AG08395 (cell line): ENCODE measurements at places on chromosomes 2 and 18.
A peak's percentile ranks its signal among the peaks of the same experiment; 100 is the strongest.

- peak; percentile 24 for DNase-seq
Observed at GRCh38 chr2:96267159-96267971, 1.3 kb downstream of the CIAO1 start.

DNA sequence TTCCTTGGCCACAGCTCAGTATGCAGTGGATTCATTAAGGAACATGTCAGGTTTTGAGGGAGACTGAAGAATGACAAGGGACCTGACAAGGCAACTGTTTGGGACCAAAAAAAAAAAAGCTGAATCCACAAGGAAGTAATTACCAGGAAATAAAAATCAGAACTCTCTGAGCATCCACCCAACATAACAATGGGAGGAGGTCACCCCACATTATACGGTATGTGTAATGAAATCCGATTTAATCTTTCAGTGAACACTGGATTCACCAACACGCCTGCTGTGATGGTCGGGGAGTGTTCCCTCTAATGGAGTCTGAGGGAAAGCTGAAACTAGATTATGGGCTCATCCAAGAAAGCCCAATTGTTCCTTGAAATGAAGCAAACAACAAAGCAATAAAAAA is 329.3 kb downstream of the ETAA1 start:
- DNase-seq = no peak

DNA sequence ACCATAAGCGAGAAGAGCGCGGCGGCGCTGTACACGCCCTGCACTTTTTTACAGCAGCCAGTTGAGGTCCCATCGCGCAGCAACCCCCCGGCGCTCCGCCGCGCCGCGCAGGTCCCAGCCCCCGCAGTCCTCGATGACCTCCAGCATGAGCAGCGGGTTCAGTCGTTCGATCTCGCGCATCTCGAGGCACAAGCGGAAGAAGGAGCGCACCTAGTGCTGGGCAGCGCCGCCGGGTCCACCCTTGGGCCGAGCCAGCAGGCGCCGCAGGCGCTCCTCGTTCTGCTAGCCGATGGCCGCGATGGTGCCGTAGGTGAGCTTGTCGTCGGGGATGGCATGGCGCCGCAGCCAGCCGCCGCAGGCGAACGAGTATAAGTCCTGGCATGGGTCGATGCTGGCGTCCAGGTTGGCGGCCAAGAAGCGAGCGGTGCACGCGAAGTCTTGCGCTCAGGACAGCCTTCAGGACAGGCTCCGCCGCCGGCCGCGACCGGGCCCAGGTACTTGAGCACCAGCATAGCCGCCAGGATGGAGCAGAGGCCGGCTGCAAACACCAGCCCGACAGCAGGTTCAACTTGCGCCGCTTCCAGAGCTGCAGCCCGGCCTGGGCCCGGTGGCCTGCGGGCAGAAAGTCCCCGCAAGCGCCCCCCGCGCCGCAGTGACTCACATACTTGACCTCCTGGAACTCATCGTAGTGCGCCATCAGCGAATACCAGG is 8.3 kb downstream of the ALPP start:
- DNase-seq = no peak

DNA sequence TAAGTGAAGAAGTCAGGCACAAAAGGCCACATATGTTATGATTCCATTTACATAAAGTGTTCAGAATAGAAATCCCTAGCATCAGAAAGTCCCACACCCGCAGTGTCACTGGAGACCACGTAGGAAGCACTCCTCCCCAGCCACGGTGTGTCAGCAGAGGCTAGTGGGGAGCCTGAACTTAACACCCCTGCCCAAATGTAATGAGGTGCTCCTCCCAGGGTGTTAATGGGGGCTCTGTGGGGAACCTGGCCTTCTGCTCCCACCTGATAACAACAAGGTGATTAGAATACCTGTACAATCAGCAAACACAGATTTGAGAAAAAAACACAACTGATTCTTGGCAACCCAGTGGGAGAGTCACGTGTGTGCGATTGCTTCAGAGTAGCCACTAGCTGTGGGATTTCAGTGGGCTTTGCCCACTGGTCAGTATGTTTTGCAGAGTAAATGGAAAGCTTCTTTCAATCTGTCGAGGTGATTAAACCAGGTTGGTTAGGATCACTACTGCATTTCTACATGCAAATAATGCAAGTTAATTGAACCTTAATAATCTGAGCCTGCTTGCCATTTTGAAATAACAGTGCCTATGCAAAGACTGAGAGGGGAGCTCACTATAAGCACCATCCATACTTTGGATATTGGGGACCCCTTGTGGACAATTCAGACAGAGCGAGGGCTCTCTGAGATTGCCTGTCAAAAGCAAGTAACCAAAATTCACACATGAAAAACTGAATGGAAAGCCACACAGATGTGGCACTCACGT is 20.6 kb upstream of the ATRAID start:
- peak; percentile 68 for DNase-seq

GRCh38 chr2:160621748-160622147 is 128.1 kb upstream of the RBMS1 start:
- no peak for DNase-seq

GRCh38 chr2:22481486-22482259 is 903.3 kb upstream of the KLHL29 start:
- DNase-seq = no peak

GRCh38 chr2:18740474-18740881 is 151.1 kb upstream of the NT5C1B start:
- no peak for DNase-seq

- DNase-seq = no peak
Observed at GRCh38 chr18:6413579-6414117, 1.1 kb downstream of the L3MBTL4 start.
